ENCODE measurements at places on chromosomes 5 and 9.

DNA sequence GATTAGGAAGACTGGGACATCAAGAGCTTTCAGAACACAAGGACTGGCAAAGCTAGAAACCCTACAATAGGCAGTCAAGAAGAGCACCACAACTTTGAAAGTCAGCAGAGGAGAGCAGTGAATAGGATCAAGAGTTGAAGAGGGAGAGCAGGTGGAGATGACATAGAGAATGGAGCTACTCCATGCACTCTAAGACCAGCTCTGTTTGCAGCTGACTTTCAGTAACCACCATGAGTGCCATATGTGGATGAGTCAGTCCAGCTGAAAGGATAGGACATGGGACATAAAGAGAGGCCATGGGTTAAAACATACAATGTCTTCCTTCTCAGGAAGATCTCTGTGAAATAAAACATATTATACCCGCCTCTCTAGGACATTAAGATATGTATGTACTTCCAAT, 289.1 kb upstream of the KLF4 start:
- DNase-seq: no peak

DNA sequence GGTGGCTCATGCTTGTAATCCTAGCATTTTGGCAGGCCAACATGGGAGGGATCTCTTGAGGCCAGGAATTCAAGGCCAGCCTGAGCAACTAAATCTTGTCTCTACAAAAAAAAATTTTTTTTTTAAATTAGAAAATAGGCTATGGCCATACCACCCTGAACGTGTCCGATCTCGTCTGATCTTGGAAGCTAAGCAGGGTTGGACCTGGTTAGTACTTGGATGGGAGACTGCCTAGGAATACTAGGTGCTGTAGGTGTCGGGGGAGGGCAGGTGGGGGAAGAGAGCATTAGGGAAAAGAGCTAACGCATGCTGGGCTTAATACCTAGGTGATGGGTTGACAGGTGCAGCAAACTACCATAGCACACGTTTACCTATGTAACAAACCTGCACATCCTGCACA, 39.5 kb downstream of the DDX4 start:
- DNase-seq: no peak

DNA sequence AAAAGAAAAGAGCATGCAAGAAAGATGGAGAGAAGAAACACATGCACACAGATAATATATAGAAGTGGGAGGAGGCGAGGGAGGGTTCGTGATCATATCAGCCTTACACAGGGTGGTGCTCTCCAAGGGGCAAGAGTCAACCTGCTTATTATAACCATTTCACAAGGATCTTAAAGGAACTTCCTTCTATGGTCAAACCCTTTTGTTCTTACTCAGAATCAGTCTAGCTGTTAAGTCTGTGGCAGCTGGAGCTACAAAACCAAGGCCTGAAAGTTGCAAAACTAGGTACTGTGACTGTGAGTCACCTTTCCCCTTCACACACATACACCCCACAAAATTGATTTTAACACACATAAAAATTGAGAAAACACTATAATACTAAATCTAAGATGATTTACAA, 18.5 kb upstream of the ERMP1 start:
- no peak for DNase-seq

DNA sequence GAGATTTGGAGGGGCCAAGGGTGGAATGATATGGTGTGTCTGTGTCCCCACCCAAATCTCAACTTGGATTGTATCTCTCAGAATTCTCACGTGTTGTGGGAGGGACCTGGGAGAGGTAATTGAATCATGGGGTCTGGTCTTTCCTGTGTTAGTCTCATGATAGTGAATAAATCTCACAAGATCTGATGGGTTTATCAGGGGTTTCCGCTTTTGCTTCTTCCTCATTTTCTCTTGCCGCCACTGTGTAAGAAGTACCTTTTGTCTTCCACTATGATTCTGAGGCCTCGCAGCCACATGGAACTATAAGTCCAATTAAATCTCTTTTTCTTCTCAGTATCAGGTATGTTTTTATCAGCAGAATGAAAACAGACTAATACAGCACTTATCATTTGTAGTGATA, 29.5 kb upstream of the SPIN1 start:
- DNase-seq: no peak

DNA sequence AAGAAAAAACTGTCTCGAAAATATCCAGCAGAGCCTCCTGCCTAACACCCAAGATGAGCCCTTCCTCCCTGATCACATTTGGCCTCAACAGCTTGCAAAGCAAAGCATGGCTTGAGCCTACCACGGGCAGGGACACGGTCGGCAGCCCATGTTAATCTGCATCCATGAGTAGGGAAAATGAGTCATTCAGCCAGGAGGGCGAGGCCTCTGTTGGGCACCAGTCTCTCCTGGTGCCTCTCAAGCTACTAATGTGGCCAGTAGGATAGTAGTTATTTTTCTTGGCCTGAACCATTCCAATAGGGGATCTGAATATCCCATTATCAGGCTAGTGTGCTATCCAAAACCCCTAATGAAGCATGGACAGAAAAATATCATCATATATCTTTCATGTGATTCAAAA, 43.0 kb upstream of the SHB start:
- DNase-seq: no peak

All from COR-L47 (cell line).